CD4-positive, alpha-beta T cell treated with Interferon alpha-2 for 1 hour (primary cell): ENCODE measurements at places on chromosomes 5 and 9.

DNA sequence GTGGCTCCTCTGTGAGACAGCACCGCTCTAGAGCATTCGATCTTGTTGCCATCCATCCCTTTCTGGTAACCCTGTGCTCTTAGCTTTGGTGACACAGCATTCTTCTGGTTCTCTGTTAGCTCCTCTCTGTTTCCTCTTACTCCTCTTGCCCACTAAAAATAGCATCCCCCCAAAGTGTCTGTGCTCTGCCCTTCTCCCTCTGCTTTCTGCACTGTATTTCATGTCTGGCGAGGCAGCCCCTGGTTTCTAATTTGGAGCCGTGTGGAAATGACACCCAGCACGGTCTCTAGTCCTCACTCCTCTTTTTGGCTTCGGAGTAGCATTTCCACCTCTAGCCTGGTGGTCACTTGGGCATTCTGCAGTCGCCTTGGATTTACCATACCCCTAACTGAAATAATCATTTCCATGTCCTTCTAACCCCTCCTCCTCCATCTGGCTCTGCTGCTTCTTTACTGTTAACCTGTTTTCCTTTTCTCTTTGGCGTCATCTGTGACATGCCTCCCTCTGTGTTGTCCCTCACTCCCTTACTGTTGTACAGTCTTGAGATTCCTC, 23.8 kb downstream of the NPR3 start:
- DNase-seq: no peak

DNA sequence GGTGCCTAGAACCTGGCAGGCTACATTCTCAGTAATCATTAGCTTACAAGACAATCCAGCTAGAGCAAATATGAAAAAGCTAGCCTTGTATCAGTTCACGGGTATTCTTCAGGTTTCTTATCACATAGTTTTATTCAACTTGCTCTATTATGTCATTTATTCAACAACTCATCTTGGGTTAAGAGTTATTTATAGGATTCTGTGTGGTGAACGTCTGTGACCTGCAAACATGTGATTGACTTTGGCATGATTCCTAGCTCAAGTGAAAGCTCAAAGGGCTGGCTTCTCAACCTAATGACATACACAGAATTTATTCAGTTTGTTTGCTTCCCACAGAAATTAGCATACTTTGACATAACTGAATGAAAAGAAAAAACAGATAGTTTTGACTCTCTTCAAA, 173.1 kb downstream of the PLPPR1 start:
- DNase-seq: no peak

DNA sequence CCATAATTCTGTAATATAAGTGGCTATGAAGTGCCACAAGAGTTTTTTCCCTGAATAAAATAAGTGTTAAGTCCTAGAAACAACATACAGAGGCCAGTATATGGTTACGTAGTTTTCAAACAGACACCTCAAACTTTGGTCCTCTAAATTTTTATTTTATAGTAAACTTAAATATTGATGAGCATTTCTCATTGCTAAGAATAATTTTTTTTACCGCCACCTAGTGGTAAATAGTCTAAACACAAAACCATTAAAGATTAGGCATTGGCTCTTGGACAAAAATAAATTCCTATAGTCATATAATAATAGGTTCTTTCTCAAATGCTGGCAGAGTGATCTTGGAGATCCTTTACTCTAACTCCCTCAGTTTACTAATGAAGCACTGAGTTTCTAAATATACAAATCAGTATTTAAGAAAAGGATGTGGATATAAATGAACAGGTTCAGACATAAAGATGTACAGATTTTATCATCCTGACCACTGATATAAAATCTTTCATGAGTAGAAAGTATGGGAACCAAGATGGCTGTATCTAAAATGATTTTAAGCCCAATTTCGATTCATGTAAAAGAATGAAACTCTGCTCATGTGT, 136.2 kb downstream of the FANCC start:
- no peak for DNase-seq

GRCh38 chr5:172436879-172437369, 17.4 kb downstream of the SH3PXD2B start:
- DNase-seq: no peak

DNA sequence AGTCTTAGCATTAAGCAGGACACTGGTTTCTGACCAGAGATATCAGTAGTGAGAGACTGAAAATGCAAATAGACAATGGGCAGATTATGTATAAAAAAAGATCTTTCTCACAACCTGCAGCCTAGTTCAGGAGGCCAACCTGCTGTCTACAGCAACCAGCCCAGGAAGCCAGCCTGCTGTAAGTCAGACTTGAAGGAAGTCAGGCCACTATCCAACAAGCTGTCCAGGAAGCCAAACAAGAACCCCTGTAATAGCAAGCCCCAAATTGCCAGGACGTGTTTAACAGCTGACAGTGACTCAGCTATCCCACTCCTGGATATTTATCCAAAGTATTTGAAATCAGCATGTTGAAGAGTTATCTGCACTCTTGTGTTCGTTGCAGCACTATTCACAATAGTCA, 121.8 kb upstream of the SPIN1 start:
- no peak for DNase-seq

GRCh38 chr5:124104344-124104743, 592.4 kb downstream of the CSNK1G3 start:
- DNase-seq: no peak

GRCh38 chr9:135664801-135665794, 2.0 kb downstream of the LCN9 start:
- DNase-seq: no peak

- no peak for DNase-seq
These were observed 3.5 kb upstream of the SMC2 start for GRCh38 chr9:104090578-104090977.

- DNase-seq: no peak
These were observed 45.8 kb upstream of the STK32A start for GRCh38 chr5:147189109-147189424.

- no peak for DNase-seq
These were observed 1.8 kb upstream of the ZNF354A start for GRCh38 chr5:178732281-178732680.

GRCh38 chr5:90530736-90531487, 1.5 kb upstream of the LYSMD3 start:
- no peak for DNase-seq

DNA sequence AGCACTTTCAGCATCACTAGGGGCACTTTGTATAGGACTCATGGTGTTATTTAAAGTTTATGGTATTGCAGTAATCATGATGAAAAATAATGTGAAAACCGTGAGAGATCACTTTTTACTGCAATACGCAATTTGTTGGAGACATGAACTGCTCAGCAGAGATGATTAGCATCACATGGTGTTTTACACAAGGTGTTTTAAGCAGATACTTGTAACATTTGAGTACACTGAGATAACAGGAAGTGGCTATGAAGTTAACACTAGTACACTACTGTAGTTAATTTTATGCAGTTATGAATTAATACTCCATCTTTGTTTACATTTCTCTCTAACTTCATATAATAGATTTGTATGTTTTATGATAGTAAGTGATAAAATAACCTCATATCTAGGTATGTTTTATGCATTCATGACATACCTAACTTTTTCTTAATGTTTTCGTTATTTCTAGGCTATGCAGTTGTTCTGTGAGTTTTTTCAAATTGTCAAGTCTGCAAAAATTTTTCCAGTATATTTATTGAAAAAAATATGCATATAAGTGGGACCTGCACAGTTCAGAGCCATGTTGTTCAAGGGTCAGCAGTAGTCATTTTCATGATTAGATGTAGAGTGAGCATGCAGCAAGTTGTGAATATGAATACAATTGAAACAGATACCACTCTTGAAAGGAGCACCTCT, 13.0 kb downstream of the SUB1 start:
- DNase-seq: no peak

- no peak for DNase-seq
These were observed 351 bp downstream of the TRIO start for GRCh38 chr5:14143546-14143840.

GRCh38 chr5:159128070-159128541, 28.4 kb upstream of the EBF1 start:
- no peak for DNase-seq

- DNase-seq: no peak
These were observed 67.0 kb upstream of the TGFBR1 start for GRCh38 chr9:99037769-99038483.

GRCh38 chr9:928363-929042, 48.0 kb upstream of the DMRT3 start:
- DNase-seq: no peak

DNA sequence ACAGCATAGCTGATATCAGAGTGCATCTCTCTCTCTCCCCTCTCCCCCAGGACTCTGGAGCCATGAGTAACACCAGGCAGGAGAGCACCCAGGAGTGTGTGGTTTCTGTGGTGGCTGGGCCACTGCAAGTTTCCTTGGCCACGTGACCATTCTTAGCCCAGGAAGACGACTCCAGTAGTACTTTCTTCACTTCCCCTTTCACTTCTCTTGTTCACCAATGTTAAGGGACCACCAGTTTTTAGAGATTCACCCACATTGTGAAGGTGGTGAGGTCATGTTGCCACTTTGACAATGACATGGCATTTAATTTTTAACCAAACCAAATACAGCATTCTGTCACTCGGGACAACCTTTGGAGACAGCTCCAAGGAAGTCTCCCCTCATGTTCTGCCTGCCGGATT, 17.9 kb upstream of the DAPK1 start:
- DNase-seq: peak; percentile 64

DNA sequence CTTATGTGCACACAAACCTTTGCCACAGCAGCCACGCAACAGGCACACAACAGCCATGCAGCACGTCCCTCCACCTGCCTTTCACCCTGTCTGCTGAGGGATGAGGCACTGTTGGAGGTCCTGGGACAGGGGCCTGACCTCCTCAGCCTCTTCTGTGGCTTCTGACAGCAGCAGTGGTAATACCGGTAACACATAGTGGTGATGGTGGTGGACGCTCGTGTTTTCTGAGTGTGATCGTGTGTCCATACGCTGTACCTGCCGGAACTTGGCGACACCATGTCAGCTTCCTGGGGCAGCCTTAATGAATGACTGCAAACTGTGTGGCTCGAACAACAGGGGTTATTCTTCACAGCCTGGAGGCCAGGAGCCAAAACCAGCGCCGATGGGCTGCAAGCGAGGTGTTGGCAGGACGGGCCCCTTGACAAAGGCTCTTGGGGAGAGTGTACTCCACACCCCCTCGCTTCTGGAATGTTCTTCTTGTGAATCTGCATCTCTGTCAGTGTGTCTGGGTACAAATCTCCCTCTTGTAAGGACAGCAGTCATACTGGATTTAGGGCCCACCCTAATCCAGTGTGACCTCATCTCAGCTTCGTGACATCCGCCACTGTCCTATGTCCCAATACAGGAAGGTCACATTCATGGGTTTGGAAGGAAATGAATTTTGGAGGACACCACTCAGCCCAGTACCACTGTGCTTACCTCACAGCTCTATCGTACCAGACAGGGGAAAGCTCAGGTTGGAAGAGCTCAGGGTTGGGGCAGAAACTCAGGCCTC, 55.3 kb upstream of the EXOC3 start:
- DNase-seq: no peak

DNA sequence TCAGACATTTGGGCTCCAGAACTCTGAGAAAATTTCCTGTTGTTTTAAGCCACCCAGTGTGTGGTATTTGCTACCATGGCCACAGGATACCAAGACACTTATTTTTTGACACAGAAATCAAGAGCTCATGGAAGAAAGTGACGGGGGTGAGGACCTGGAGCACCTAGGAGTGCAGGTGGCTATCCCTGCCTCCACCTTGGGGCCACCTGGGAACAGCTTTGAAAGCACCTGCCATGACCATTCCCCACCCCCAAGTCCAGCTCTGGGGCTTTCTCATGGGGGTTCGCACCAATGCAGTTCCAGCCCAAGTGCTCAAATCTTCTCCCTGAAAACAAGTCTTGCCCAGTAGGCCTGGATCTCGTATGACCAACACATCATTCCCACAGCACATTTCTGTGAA, 214.9 kb upstream of the IRX1 start:
- DNase-seq: no peak

DNA sequence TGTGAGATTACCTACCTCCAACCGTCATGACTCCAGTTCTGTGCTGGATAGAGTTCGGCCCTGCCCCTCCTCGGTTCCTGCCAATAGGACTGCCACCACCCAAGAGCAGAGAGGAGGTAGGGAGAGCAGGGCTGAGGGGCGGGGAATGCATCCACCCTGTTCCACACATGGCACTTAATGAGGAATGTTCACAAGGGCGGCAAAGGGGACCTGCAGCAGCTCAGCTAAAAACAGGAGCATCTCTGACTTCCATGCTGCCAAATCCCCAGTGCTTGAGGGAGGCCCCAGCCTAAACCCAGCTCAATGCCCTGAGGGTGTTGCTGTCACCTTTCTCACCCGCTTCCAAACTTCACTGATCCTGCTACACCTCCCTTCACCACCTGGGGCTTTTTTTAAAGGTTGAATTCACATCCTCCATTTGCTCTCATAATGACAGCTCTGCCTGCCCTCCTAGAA, 7.8 kb upstream of the DELE1 start:
- DNase-seq: no peak

GRCh38 chr9:78453450-78453849, 156.5 kb downstream of the PSAT1 start:
- DNase-seq: no peak

- no peak for DNase-seq
These were observed 74.7 kb downstream of the FCHO2 start for GRCh38 chr5:73030531-73030930.

GRCh38 chr5:35151146-35151920, 79.0 kb downstream of the PRLR start:
- no peak for DNase-seq

DNA sequence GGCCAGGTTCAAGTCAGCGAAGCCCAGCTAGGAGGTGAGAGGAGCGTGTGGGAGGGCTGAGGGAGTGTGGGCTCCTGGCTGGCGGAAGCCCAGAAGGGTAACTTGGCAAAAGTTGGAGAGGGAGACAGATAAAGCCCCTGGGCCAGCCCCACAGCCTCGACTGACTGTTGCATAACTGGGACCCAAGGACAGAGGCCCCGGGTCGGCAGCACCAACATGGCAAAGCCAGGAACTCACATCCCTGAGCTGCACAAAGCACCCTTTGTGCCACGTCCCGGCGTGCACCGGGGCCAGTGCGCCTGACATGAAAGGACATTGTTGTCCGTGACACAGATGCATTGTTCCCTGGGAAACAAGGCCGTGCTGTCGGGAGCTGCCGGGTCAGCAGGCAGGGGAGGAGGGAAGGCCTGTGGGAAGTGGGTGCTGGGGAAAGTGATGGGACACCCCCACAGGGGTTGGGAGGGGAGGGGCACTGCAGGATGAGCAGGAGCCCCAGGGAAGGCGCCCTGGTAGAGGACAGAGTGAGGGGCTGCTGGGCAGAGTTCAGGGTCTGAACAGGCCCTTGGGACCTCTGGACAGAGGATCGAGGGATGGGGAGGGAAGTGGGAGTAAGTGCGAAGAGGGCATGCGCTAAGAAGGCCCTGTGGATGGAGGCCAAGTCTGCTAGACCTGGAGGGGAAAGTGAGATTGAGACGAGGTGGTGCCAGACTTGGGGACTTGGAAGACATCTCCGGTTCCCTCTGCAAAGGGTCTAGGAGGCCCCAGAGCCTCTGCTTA, 13.0 kb upstream of the DPM2 start:
- no peak for DNase-seq

- no peak for DNase-seq
These were observed 33.7 kb upstream of the ITGA1 start for GRCh38 chr5:52754051-52754450.

GRCh38 chr9:37966412-37967013, 62.6 kb upstream of the SLC25A51 start:
- DNase-seq: no peak

- DNase-seq: no peak
These were observed 1.8 kb downstream of the TSC1 start for GRCh38 chr9:132942541-132943182.
